Femur (tissue), 1 donor: ENCODE measurements at places on chromosomes 6 and 20.

DNA sequence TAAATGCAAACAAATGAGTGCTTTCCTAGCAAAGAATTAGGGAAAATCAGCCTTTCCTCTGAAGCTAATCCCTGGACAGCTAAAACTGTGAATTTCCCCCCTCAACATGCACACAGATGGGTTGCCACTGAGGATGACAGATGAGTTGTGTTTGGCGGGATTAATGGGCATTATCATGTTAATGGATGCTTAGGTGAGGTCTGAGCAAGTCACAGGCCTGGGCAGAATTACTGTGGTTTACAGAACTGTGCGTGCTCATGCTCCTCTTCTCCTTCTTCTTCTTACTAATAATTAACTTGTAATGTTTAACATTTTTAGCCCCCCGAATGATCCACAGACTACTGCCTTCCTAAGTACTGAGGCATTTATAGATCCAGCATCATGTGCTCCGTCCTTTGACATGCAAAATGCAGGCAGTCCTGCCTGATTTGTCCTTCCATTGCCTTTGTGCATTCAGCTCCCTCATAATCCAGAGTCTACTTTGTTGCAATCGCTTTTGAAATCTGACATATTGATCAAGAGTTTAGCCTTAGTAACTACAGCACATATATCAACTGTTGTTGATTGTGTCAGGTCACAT, 753.4 kb upstream of the MMS22L start:
- DNase-seq = no peak

DNA sequence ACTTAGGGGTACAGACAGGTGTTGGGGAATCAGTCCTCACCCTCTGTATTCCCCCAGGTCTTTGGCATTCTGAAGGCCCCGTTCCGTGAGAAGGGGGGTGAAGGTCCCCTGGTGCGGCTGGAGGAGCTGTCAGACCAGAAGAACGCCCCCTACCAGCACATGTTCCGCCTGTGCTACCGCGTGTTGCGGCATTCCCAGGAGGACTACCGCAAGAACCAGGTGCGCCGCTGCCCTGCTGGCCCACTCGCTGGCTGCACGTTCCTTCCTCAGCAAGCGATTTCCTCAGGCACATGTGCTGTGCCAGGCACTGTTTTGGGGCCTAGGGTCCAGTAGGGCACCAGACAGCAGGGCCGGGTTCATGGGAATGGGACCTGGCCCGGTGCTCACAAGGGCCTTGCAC, 44.4 kb downstream of the UQCC2 start:
- DNase-seq = no peak

GRCh38 chr6:20998748-20999448, 464.6 kb downstream of the CDKAL1 start:
- no peak for DNase-seq

DNA sequence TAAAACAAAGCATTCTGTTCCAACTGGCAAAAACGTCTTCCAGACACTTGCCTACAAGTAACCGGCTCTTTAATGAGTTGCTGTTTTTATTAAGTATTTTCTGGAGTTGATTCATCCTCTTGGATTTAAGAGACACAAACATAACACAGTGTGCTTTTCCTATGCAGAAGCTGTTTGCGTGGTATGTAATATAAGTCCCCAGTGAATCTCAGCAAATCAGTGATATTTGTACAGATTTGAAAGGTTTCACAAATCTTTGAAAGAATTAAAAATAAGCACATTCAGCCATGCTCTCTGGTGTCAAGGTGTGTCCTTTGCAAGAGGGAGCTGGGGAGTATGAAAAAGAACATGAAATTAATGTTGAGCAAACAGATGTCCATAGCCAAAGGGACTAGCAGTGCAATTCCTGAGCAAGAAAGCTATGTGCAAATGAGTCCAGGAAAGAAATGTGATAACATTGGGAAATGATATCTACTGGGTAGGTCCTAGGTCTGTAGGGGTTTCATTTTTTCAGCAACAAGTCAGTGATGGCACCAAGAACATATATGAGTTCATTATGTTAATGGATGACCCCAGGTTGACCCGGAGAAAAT, 170.1 kb upstream of the PHACTR1 start:
- no peak for DNase-seq

- peak; percentile 31 for DNase-seq
Measured at GRCh38 chr20:53739799-53740785, 146.5 kb upstream of the ZNF217 start.

GRCh38 chr6:165769884-165770283, 106.8 kb upstream of the PDE10A start:
- DNase-seq = no peak

DNA sequence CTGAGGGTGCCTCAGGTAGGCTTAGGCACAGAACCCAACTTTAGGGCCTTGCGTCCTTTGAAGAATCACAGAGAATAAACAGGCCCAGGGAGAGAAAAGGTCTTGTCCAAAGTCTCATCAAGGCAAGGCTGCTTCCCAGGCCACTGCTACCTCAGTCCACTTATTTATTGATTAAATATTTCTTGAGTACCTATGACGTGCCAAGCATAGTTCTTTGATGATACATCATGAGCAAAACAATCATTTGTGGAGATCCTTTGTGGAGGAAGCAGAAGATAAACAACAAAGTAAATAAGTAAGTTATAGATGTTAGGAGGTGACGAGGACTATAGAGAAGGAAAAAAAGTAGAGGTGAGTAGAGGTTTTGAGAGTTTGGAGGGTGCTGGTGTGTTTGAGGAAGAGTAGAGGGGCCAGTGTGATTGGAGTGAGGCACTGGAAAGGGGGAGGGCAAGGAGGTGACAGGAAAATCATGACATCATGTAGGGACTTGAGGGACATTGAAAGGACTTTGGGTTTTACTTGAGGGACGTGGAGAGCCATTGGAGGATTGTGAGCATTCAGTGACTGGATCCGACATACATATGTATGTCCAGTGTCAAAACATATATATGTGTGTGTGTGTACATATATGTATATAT, 14.1 kb upstream of the CHMP4B start:
- DNase-seq = no peak

DNA sequence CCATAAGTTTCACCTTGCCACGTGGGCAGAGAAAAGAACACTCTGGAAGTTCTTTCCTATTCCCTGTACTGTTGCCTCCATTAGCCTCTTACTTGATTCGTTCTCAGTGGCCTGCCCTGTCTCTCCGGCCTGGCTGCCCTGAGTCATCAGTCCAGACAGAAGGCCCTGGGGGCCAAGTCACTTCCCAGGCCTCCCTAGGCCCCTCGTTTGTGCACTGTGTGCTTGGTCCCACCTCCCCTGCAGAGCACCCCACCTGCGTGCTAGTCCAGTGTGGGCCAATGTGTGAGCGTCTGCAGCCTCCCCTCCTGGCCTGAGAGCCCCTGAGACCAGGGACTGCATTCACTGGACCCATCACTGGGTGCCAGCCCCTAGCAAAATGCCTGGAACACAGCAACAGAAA, 191.2 kb upstream of the RREB1 start:
- no peak for DNase-seq
